ENCODE measurements at places on chromosomes 2 and 18.

DNA sequence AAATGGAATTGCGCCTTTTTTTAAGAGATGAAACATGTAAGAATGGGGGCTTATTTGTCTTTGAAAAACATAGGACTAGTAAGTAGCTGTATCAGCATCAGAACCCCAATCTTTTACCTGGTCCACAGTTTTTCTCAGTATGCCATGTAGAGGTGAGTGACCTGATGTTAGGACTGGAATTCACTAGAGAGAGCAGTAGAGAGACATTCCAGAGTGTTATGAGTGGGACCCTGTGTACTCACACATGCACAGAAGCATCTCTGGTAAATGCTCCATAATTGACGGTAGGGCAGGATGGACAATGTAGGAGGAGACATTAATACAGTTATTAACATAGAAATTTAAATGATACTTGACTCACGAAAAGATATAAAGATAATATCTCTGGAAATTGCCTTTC lies 1.4 kb upstream of the GALNT13 start:
- no peak for DNase-seq

- DNase-seq, result no peak
Observed at GRCh38 chr2:83238111-83238510, 1221.0 kb downstream of the SUCLG1 start.

GRCh38 chr2:73104933-73105332 lies 7.8 kb downstream of the RAB11FIP5 start:
- no peak for DNase-seq

- no peak for DNase-seq
Observed at GRCh38 chr2:214593727-214594126, 182.9 kb downstream of the VWC2L start.

- DNase-seq, result no peak
Observed at GRCh38 chr2:79713131-79713785, 200.4 kb downstream of the CTNNA2 start.

- DNase-seq, result no peak
Observed at GRCh38 chr2:84116143-84116542, 342.9 kb downstream of the SUCLG1 start.

DNA sequence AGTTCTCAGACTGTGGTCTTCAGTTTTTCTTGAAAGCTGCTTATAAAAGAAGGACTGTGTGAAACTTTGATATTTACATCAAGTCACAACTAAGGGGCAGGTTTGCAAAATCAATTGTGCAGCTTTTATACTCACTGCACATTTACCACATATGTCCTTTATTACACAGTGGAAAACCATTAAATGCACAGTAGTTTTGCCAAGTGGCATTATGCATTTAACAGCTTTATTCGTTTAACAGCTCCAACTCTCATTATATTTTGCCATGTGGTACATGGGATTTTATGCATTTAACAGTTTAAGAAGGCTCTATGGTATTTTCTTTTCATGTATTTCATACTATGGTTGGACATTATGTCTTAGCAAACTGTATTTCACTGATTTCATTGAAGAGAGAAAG lies 135.6 kb downstream of the SATB2 start:
- DNase-seq, result no peak

DNA sequence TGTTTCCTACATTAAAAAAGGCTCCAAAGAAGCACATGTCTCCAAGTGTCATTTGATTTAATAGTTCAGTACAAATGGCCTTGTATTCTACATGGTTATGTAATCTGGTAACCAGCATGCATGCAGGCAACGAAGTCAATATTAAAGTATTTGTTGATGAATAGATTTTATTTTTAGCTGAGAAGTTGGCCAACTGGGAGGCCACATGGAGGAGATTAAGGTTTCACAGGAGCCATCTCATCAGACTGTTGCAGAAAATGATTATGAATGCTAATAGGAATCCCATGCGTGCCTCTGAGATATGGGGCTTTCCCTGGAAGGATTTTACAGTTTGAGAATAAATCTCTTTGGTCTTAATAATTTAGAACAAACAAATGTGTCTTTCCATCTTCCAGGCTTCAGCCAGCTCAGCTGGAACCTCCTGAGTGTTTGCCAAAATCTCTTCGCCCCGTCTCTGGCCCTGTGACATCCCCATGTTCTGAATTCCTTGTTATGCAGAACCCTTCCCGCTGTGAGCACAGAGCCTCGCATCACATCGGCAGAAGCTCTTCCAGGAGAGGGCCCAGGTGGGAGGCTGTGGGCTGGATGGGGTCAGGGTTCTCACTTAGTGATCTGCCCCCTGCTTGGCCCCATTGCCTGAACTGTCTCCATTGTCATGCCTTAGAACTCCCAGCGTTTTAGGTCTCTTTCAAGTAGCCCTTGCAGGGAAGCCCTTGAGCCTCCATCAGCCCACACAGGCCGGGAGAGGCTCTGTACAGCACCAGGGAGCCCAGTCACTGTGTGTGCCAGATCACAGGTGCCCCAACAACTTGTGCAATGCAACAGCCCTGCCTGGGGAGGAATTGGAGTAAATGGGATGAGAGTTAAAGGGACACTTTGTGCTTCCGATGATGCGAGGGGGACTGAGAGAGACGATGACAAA lies 190.5 kb upstream of the TWIST2 start:
- no peak for DNase-seq

DNA sequence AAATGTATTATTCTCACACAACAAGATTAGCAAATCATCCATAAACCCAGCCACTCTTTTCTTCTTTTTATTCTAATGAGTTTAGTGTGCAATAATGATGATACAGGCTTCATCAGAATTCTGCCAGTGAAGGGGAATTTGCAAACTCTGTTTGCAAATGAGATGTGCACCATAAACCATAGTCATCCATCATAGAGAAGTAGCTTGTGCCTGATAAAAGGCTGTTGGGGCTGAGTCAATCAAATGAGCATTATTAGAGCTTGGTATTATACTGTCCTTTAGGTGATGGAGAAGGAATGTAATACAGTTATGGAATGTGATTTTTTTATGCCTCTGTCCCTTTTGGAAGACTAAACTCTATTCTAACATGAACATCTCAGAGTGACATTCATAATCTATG lies 101.8 kb downstream of the DCC start:
- DNase-seq, result no peak

DNA sequence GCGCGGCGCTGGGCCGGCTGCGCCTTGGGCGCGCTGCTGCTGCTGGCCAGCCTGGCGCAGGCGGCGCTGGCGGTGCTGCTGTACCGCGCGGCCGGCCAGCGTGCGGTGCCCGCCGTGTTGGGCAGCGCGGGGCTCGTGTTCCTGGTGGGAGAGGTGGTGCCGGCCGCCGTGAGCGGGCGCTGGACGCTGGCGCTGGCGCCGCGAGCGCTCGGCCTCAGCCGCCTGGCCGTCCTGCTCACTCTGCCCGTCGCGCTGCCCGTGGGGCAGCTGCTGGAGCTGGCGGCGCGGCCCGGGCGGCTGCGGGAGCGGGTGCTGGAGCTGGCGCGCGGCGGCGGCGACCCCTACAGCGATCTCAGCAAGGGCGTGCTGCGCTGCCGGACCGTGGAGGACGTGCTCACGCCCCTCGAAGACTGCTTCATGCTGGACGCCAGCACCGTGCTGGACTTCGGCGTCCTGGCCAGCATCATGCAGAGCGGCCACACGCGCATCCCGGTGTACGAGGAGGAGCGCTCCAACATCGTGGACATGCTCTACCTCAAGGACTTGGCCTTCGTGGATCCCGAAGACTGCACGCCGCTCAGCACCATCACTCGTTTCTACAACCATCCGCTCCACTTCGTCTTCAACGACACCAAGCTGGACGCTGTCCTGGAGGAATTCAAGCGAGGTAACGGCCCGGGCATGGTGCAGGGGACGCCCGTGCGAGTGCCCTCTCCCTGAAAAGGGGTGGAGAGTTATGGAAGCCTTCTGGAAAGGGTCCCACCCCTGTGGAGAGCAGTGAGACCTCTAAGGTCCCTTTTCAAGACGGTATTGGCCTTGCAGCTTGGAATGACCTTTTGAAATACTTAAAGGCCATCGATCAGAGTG lies 1.0 kb downstream of the CNNM3 start:
- DNase-seq, result no peak

DNA sequence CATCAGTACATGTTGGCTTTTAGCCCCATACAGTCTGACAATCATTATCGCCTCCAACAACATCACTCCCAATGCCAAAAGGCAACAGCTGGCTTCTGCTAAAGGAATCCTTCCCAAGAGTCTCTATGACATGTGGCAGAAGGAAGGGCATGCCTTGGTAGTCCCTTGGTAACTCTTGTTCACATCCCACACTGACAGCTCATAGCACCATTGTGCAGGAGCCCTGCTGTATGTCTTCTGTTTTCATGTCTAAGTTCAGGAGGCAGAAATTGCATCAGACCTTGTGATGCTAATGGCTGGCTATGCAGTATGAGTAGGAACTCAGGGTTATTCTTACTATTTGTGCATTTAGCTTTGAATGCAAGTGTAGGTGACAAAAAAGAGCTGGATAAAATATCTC lies 392.1 kb downstream of the PTH2R start:
- DNase-seq, result no peak

- no peak for DNase-seq
Observed at GRCh38 chr18:39958876-39959275, 1996.2 kb upstream of the PIK3C3 start.

DNA sequence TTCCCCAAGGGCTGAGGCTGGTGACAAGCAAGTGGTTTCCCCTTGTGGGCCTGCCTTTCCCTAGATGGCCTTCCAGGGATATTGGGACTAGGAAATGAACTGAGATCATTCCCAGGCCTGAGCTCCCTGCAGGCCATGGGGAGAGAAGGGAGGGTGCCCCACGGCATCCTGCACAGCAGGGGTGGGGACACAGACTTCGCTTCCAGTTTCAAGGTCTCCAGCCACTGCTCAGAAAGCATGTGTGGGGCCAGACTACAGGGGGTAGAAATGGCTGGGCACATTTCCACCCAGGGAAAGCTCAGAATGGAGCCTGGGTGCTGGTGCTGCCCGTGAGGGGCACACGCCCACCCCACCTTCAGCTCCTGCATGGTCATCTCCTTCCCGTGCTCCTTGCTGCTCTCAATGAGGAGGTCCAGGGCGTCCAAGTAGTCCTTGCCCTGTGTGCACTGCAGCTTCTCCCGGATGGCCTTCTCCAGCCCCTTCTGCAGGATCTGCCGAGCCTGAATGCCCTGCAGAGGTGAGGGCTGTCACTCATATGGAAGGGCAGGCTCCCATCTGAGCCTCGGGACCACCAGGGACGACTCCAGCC lies 13.2 kb downstream of the CYP26B1 start:
- DNase-seq, result no peak

GRCh38 chr2:184528119-184528518 lies 70.2 kb upstream of the ZNF804A start:
- no peak for DNase-seq

DNA sequence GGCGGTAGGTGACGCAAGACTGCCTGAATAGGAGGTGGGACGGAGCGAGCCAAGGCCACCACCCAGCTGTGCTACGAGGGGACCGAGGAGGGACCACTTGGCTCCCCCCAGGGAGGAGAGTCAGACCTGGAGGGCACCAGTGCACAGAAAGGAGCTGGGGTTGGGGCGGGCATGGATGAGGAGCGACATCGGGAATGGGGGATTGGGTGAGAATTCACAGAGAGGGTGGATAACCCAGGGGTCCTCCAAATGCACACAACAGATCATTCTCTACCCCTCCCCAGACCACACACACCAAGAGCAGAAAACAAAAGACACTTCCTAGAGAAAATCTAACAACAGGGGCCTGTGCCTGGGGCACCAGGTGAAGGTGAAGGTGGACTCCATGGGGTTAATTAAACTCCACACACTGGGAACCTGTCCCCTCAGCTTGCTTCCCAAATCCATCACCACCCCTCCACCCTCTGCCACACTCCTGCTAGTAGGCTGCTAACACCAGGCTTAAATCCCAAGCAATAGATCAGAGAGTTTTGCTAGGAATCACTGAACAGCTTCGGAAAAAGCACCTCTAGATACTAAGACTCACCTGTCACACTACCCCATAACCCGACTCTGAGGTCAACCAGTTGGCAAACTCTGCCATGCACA lies 274.6 kb downstream of the EIPR1 start:
- DNase-seq, result no peak

Data from NCI-H1092 (cell line).